Esophagus muscularis mucosa (tissue), 4 donors: ENCODE measurements at places on chromosomes 3 and 15. TPM values are rescaled to one million over a fixed set of nuclear protein-coding genes. Genes with fewer than 3 reads are reported as not detected.

- H3K27ac ChIP-seq: no peak overlapping the region
- H3K36me3 ChIP-seq: peaks cover 29% of the 10 kb centered on the region
- peaks cover 5% of the 10 kb centered on the region for H3K4me1 ChIP-seq
- H3K27me3 ChIP-seq: no peaks in the 10 kb centered on the region
- H3K4me3 ChIP-seq: no peak overlapping the region
- DNase-seq: no peak
Observed at GRCh38 chr3:123256256-123256655, 54.5 kb downstream of the SEC22A start.

The LIPC gene
- 0.33 TPM for total RNA-seq

GRCh38 chr3:19075037-19075436 lies 73.3 kb upstream of the KCNH8 start:
- H3K4me3 ChIP-seq: no peak overlapping the region
- no peaks in the 10 kb centered on the region for H3K27me3 ChIP-seq
- no peak for DNase-seq
- H3K27ac ChIP-seq: no peak overlapping the region
- no peaks in the 10 kb centered on the region for H3K4me1 ChIP-seq
- no peaks in the 10 kb centered on the region for H3K36me3 ChIP-seq

The MINAR1 gene
- total RNA-seq: 0.13 TPM

GRCh38 chr3:57694146-57694545 lies 1.3 kb upstream of the DENND6A start:
- H3K27ac ChIP-seq: no peak overlapping the region
- H3K27me3 ChIP-seq: no peaks in the 10 kb centered on the region
- H3K4me3 ChIP-seq: no peak overlapping the region
- H3K36me3 ChIP-seq: no peaks in the 10 kb centered on the region
- peaks cover 19% of the 10 kb centered on the region for H3K4me1 ChIP-seq

The GOLGA8J gene
- total RNA-seq: not detected

DNA sequence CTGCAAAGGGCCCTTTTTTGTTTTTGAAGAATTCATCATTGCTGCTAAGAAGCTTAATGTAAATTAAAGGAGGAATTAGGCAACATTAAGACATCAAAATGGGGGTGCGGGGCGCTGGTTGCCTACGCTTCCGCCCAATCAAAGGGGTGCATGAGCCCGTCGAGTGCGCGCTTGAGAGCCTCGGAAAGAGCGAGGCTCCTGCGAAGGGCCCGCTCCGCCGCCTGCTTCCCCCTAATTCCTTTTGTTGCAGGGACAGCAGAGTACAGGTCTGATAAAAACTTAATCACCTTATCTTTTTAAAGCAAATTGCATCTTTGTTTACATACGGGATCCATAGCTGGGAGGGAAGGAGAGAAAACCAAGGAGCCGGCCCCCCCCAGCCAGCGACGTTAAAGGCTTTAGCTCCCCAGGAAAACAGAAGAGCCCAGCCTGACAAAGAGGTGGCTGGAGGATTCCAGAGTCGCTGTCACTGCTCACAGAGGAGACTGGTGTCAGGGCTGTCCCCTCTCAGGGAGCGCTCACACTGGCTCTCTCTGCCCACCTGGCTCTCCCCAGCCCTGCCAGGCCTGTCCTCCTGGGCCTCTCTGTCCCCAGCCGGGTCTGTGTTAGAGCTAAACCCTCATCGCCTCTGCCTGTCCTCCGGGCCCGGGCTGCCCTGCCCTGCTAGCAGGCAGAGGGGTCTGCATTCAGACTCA lies 67.3 kb downstream of the DNAJB8 start:
- no peaks in the 10 kb centered on the region for H3K27me3 ChIP-seq
- no peak for DNase-seq
- no peak overlapping the region for H3K4me3 ChIP-seq
- H3K27ac ChIP-seq: no peak overlapping the region

DNA sequence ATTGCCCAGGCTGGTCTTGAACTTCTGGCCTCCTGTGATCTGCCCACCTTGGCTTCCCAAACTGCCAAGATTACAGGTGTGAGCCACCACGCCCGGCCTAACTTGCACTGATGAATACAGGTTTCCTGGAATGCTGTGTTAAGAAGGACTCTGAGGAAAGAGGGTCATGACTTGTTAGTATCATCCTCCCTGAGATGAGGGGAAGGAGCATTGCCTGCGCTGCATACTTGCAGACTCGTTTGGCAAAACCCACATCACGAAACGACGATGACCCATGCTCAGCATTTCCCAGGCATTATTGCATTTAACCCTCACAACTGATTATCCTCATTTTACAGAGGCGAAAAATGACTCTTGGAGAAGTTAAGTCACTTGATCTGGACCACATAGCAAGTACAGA lies 18.9 kb downstream of the COLQ start:
- no peaks in the 10 kb centered on the region for H3K27me3 ChIP-seq
- H3K36me3 ChIP-seq: no peaks in the 10 kb centered on the region
- no peaks in the 10 kb centered on the region for H3K4me1 ChIP-seq
- no peak overlapping the region for H3K4me3 ChIP-seq
- H3K27ac ChIP-seq: no peak overlapping the region

DNA sequence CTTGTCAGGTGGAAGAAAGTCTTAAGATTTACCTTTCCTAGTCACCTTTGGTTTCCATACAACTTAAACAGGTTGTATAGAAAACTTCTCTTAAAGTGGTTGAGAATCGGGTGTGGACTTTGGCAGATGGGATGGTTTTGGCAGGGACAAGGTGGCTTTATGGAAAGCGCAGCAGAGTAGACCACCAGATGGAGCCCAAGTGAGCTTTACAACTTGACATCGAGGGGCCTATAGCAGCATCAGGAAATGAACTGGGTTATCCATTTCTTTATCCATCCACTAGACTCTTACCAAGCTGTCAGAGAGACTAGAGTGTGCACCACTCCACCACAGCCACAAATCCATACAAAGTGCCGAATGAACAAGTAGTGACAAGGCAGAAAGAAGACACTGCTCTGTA lies 85.3 kb upstream of the MBNL1 start:
- H3K4me1 ChIP-seq: peaks cover 16% of the 10 kb centered on the region
- DNase-seq: no peak
- H3K4me3 ChIP-seq: no peak overlapping the region
- H3K36me3 ChIP-seq: no peaks in the 10 kb centered on the region
- no peaks in the 10 kb centered on the region for H3K27me3 ChIP-seq
- no peak overlapping the region for H3K27ac ChIP-seq

The CLDN1 gene
- total RNA-seq: 1.2 TPM

DNA sequence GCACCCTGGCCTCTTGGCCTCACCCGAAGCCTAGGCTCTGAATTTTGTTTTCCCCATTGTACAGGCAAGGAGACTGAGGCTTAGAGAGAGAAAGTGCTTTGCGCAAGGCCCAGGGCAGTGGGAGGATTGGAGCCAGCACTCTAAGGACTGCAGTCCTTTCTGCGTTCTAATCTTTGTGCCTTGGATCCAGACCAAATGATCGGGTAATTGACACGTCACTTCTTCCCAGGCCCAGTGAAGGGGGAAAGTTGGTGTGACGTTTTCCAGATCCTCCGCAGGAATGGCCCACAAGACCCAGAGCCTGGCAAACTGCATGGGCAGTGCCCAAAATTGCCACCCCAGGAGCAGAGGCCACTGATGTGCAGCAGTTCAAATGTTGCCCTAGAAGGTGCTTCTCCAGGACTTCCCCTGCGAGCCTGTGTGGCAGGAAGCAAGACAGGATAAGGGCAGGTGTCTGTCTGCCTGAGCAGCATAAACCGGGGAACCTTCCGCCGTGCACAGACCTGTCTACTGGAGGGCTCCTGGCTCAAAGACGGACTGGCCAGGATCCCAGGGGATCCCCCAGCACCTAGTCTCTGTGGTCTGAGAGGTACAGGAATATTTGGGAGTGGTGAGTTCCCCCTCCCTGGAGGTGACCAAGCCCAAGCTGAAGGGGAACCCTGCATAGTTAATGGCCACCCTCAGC lies 194.5 kb upstream of the TLE3 start:
- H3K4me3 ChIP-seq: no peak overlapping the region
- H3K4me1 ChIP-seq: peaks cover 18% of the 10 kb centered on the region
- DNase-seq: no peak
- no peak overlapping the region for H3K27ac ChIP-seq
- no peaks in the 10 kb centered on the region for H3K27me3 ChIP-seq

DNA sequence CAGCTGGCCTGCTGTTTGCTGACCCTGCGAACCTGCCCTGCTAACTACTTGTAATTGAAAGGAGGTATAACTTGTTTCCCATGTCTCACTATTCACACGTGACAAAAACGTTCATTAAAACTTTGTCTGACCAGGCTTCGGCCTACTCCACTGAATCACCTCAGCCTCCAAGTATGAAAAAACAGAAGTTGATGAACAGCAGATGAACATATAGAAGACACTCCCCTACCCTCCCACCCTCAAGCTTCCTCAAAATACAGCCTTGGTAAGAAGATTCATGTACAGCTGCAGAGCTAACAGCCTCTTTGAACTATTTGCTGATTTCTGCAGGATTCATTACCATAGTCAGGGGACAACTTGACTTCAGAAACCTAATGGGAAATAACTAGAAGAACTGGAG lies 10.7 kb downstream of the RBM15B start:
- peaks cover 64% of the 10 kb centered on the region for H3K36me3 ChIP-seq
- H3K4me1 ChIP-seq: peaks cover 7% of the 10 kb centered on the region
- no peak for DNase-seq
- H3K4me3 ChIP-seq: no peak overlapping the region
- H3K27me3 ChIP-seq: no peaks in the 10 kb centered on the region

DNA sequence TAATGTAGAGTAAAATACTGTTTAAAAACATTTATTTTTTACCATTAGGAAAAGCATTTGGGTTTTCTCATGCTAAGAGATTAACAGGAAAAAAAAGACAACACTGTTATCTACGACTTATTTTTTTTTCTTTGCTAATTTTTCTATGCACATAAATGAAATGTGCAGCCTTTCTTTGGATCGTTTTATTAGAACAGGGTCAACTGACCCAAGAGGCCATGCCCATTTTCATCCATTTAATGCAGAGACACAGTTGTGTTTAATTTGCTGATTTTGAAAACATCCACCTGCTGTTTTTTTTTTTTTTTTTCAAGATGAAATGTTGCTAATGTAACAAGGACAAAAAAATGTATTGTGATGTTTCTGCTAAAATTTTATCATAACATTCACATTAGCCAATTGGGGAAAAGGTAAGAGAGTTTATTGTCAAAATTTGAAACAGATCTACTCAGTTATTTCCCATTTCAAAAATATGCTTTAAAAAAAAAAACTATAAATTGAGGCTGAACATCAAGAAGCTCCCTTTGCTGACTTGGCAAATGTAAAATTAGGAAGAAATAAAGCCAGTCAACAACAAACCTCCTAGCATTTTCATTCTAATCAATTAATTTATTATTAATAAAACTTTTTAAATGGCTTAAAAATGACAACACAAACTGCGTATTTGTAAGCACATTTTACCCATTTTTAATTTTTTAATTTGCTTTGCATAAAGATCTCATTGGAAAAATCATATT lies 485.2 kb downstream of the ROBO2 start:
- DNase-seq: no peak
- no peaks in the 10 kb centered on the region for H3K4me1 ChIP-seq
- no peak overlapping the region for H3K4me3 ChIP-seq
- no peaks in the 10 kb centered on the region for H3K27me3 ChIP-seq
- H3K36me3 ChIP-seq: no peaks in the 10 kb centered on the region

The SAMMSON gene
- total RNA-seq: 4.2 TPM

The DNASE1L3 gene
- total RNA-seq: 0.80 TPM

The TMEM41A gene
- 8.7 TPM for total RNA-seq

- no peaks in the 10 kb centered on the region for H3K36me3 ChIP-seq
- no peak for DNase-seq
- H3K4me3 ChIP-seq: no peak overlapping the region
- peak overlapping the region; percentile 73 for H3K27ac ChIP-seq
- H3K27me3 ChIP-seq: no peaks in the 10 kb centered on the region
- H3K4me1 ChIP-seq: peaks cover 61% of the 10 kb centered on the region
Observed at GRCh38 chr15:66760968-66761725, 59.1 kb downstream of the SMAD6 start.

The KBTBD12 gene
- 6.0 TPM for total RNA-seq

GRCh38 chr3:50617911-50618481 lies 1.0 kb downstream of the MAPKAPK3 start:
- H3K27me3 ChIP-seq: no peaks in the 10 kb centered on the region
- H3K4me1 ChIP-seq: peaks cover 46% of the 10 kb centered on the region
- H3K36me3 ChIP-seq: peaks cover 6% of the 10 kb centered on the region
- peak overlapping the region; percentile 82 for H3K4me3 ChIP-seq
- H3K27ac ChIP-seq: peak overlapping the region; percentile 86

DNA sequence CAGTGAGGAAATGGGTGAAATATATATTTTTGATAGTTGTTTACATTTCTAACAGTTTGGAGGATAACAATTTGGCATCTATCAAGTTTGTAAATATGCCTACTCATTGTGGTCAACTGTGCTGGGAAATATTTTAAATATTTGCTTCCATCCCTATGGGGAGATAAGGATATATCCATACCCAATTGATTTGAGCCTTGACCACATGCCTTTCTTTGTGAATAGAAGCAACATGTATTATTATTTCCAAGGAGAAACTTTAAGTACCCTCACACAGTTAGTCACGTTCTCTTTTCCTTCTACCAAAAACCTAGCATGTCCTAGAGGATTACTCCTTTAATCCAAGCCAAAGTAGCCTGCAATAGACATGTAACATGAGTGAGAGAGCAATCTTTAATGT lies 245.4 kb upstream of the CBLB start:
- no peak overlapping the region for H3K27ac ChIP-seq
- no peaks in the 10 kb centered on the region for H3K4me1 ChIP-seq
- no peaks in the 10 kb centered on the region for H3K36me3 ChIP-seq
- no peaks in the 10 kb centered on the region for H3K27me3 ChIP-seq
- H3K4me3 ChIP-seq: no peak overlapping the region
- DNase-seq: no peak

The RAB43 gene
- 7.5 TPM for total RNA-seq

The AMIGO3 gene
- total RNA-seq: not detected

The MESP2 gene
- not detected for total RNA-seq

The PRSS50 gene
- total RNA-seq: 0.32 TPM

DNA sequence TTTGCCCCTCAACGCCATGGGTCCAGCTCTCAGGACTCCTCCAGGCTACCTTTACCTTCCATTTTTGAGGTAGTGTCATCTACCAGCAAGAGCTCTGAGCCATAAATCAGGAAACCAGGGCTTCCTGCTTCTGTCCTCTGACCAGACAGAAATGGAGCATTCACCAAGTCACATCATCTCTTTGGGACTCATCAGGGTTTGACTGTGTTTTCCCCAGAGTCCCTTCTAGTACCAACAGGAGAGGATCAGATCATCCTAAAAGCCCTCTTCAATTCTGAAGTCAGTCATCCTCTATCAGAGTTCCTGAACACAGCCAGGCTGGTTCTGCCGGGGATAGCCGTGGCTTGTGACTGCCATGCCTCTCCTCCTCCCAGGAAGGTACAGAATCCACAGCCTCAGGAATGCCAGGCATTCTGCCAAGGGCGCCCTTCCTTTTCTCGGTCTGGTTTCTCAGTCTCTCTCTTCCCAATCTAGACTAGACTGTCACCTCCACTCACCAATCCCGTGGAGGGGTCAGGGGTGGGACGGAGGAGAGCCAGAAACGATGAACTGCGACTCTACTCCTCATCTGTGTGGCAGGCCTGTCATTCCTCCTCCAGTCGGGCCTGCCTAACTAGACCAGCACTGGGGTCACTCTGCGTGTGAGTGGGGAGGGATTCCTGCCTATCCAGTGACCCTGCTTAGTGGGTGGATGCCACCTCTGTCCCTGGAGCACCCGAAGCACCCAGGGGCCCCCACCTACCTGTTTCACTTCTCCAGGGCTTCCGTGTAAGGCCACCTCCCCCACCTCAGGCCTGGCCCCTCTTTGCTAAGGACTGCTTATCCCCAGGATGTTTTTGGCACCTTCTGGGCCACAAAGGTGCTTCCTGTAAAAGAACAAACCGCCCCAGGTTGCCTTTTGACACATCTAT lies 30.9 kb downstream of the CCNL1 start:
- peak; percentile 91 for DNase-seq
- no peaks in the 10 kb centered on the region for H3K36me3 ChIP-seq
- H3K4me1 ChIP-seq: peaks cover 40% of the 10 kb centered on the region
- H3K27me3 ChIP-seq: no peaks in the 10 kb centered on the region
- peak overlapping the region; percentile 64 for H3K27ac ChIP-seq
